Left hindlimb (tissue), 1 donor: ENCODE measurements at places on chromosomes 1 and 21.
A peak's percentile ranks its signal among the peaks of the same experiment; 100 is the strongest.

GRCh38 chr1:26021647-26022403 lies at the start of gene EXTL1:
EXTL1 (plus strand) TSS chr1:26021775; CDS start chr1:26022647, 872 bp downstream.
- DNase-seq: peak; percentile 88

GRCh38 chr1:166840309-166841274 lies 1.3 kb downstream of the POGK start:
- no peak for DNase-seq

DNA sequence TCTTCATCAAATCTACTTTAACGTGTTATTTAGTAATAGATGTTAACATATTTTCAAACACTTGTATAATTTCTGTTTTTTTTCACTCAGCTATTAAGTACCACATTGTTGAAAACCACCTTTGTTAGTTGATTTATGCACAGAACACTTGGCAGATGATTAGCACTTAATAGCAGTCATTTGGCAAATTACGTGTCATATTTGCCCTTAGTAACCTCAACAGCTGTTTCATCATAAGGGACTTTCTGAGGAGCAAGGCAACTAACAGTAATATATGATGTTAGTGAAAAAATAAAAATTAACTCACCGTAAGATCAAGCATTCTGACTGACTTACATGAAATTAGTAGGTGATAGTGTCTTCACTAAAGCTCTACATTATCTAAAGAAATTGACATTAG lies 186.4 kb downstream of the HMCN1 start:
- no peak for DNase-seq

DNA sequence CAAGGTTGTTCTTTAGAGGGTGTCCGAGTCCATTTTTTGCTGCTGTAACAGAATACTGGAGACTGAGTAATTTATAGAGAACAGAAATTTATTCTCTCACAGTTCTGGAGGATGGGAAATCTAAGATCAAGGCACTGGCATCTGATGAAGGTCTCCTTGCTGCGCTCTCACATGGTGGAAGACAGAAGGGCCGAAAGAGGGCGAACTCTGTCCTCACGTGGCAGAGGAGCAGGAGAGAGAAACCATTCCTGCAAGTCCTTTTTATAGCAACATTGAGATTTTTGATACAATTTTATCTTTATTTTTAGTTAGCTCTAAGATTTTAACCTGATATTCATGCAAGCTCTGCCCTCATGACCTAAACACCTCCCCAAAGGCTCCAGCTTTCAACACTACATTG lies 48.3 kb downstream of the ATG4C start:
- DNase-seq: no peak

- peak; percentile 42 for DNase-seq
Observed at GRCh38 chr1:37410815-37411214, 63.6 kb upstream of the ZC3H12A start.

- no peak for DNase-seq
Observed at GRCh38 chr1:2348346-2349325, 42.7 kb downstream of the MORN1 start.

DNA sequence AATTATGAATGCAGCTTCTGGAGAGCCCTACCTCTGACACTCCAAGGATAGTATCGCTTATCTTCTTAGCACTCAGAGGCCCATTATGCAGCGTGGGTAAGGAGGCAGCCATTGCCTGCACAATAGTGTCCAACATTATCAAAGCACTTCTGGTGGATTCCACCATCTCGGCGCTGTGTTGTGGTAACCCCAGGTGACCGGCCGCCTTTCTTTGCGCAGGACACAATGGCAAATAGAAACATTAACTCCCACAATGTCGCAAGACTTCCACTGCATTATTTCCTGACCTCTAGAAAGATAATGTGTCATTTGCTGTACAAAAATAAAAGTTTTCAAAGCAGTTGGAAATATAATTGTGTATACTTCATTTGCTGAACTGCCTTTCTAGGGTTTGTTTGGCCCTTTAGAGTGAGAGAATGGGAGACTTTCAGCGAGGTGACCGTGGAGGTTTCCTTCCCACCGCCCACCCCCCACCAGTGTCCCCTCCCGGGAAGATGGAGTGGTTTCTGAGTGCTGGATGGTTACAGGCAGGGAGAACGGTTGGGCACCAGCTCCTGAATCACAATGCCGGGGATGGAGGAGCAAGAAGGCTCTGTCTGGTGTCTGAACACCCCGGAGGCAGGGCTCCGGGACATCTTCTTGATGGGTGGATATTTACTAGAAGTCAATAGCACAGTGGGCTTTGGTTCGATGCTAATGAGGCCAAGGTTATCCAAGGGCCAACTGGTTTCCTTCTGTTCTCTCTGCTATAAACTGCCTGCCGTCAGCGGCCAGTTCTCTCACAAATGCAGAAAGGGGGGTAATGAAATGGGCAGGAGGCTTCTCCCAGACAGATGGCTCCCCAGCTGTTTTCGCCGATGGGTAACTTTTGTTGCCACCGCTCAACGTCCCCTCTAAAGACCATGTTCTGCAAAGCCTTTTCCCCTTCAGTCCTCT lies 215.4 kb upstream of the PROX1 start:
- no peak for DNase-seq

DNA sequence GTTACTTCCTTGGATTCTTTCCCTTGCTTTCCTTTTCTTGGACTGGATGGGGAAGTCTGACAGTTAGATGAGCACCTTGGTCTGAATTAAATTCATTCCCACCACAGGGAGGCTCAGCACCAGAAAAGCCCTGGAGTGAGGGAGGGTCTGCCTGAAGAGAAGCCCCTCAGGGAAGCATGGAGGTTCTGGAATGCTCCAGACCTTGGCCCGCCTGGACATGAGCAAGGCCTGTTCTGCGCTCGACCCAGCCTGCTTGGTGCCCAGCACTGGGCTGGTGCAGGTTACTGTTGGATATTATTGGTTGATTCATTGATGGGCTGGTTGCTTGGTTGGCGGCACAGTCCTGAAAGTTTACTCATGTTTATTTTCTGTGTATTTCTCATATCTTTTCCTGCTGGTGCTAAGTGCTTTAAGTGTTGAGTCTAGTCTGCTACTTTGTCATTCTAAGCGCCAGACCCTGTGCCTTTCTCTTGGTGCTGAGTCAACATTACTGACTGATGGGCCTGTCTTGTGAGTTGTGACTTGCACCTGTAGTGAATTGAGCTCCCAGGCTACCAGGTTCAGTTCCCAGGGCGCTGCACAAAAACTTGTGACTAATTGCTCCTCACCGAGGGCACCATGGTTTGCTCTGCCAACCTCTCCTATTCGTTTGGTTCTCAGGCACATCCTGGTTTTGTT lies 538.5 kb downstream of the KIF26B start:
- no peak for DNase-seq

- DNase-seq: no peak
Observed at GRCh38 chr1:10101929-10102328, 69.2 kb downstream of the UBE4B start.

DNA sequence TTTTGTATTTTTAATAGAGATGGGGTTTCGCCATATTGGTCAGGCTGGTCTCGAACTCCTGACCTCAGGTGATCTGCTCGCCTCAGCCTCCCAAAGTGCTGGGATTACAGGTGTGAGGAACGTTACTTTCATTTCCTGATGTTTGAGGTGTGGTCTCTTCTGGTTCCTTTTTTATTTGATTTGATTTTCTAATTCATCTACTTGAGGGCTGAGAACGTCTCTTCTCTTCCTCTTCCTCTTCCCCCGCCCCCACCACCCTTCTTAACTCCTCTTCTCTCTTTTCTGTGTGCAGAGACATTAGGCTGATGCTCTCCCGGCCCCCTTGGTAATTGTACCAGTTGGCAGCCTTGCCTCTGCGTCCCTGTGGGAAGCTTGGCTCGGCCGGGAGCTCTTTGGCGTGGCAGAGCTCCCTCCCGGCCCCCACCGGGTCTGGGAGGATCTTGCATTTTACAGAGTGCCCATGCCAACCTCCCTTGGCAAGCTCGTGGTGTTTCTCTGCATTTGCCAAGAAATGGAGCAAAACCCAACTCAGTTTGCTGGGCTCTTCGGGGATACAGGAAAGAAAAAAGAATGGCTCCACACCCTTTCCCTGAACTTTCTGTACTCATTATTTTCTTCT lies 19.9 kb downstream of the CRYAA start:
- DNase-seq: peak; percentile 56

- no peak for DNase-seq
Observed at GRCh38 chr1:205508227-205508714, 3.8 kb downstream of the CDK18 start.

GRCh38 chr21:35336534-35336933 lies 287.4 kb upstream of the RUNX1 start:
- no peak for DNase-seq

- DNase-seq: no peak
Observed at GRCh38 chr1:10204003-10204642, 6.2 kb upstream of the KIF1B start.

DNA sequence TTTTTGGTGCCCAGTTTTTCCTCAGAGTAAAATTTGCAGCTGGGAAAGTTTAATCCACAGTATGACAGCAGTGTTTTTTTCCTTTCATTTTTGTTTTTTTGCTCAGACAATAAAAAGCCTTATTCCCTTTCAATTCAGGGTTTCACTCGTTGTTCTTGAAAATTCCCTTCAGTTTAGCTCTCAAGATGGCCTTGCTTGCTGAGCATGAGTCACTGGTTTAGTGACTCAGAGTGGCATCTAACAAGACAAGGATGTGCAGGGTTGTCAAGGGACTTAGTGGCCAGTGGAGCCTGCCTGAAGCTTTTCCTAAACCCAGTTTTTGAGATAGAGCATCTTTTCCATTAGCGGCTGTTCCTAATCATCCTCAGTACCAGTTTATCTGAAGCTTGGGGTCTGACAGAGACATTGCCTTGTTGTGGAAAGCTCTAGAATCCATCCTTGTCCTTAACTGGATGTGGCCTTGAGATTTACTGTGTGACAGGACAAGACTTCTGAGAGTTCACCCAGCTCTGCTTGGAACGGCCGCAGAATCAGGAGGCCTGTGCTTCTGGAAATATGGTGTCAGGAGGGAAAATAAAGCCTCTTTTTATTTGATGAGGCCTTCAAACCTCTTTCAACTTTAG lies 48.4 kb upstream of the DNAJC6 start:
- DNase-seq: no peak

DNA sequence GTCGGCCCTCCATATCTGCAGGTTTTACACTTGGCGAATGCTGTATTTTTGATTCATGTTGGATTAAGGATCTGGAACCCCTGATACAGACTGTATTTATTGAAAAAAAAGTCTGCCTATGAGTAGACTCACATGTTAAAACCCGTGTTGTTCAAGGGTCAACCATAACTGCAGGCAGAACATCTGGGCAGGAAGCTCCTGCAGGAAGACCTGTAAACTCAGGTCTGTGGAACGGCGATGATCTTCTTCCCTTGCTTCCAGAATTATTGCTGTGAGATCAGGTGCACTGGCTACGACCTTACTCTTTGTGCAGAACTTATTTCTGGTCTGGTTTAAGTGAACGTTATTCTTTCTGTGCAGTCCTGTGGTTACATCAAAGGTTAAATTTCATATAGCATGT lies 96.6 kb downstream of the DISC1 start:
- DNase-seq: no peak

- no peak for DNase-seq
Observed at GRCh38 chr1:181482001-181482430, 1.3 kb upstream of the CACNA1E start.

- DNase-seq: no peak
Observed at GRCh38 chr1:178960482-178961240, 65.0 kb upstream of the FAM20B start.

DNA sequence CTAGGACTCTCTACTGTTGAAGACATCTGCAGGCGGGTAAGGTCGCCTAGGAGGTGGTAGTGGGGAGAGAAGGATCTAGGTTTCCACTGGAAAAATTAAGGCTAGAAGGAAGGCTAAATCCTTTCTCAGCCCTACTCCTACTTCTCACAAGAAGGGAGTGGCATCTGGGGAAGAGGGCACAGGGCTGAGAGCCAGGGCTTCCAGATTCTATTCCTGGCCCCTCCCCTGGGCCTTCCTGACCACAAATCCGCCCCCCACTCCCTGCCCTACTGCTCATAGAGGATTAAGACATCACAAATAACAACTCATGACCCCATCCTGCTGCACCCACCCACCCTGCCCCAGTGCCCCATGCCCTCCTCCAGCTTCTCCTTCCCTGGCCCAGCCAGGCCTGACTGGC lies 2.5 kb downstream of the PHLDA3 start:
- DNase-seq: no peak

DNA sequence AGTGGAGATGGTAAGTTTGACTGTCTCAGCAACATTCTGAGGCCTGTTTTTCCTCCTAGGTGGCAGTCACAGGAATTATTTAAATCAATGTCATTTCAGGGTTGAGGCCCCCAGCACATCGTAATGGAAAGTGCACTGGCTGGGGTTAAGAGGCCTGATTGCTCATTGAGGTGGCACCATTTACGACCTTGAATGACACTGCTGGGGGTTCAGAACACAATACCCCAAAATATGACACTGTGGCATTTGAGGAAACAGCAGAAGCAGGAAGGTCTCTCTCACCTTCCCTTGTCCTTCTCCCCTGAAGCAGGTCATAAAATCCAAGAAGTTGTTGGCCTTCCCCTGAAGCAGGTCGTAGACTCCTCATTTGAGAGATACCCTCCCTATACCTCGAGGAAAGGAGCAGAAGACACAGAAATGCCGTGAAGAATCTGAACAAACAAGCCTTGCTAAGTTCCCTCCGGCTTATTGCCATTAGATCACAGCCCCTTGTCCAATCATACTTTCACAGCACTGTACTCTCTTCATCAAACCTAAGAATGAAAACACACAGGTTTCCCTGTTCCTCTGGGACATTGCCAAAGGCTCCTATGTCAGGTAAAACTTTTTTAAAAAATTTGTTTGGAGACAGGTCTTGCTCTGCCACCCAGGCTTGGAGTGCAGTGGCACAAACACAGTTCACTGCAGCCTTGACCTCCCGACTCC lies 71.3 kb downstream of the S1PR1 start:
- no peak for DNase-seq

DNA sequence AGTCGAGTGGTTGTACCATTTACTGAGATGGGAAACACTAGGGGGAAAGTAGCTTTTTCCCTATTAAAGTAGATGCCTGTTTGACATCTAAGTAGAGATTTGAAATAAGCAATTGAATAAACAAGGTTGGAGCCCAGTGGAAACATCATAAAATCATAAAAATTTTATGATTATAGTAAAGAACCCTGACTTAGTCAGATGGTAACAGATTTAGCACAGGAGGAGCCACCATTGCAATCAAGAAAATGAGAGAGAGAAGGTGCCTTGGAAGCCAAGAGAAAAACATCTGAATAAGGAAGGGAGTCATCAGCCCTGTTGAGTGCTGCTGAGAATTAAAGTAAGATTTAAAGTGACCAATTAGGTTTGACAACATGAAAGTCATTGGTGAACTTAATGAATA lies 49.8 kb downstream of the SMG7 start:
- no peak for DNase-seq
